Right lung (tissue), 10 donors: ENCODE measurements at places on chromosomes 13 and 19. TPM values are rescaled to one million over a fixed set of nuclear protein-coding genes. Genes with fewer than 3 reads are reported as not detected.

DNA sequence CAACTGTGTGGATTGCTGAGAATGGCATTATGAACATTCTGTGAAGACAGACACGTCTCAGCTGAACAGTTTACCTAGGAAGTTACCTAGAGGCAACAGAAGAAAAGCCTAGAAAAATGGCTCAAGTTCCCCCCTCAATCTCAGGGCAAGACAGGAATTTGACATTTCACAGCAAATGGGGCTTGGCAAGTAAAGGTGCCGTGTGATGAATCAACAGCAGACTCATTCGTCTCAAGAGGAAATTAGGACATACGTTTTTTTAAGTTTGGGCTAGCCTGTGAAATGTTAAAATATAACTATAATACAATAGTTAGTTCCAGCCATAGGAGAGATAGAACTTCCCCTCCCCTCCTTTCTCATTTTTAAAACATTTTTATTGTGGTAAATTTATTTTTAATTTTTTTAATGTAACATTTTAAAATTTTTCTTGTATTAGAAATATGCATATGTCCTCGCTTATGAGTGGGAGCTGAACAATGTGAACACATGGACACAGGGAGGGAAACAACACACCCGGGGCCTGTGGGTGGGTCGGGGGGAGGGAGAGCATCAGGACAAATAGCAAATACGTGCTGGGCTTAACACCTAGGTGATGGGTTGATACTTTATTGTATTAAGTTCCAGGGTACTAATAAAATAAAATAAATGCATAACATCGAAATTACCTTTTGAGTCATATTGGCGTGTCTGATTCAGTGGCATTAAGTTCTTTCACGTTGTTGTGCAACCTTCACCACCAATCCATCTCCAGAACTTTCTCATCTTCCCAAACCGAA, 116.0 kb downstream of the COL4A2 start:
- DNase-seq: no peak

GRCh38 chr19:10269333-10270179, 1.4 kb upstream of the ICAM1 start:
- DNase-seq: no peak

- no peak for DNase-seq
Measured at GRCh38 chr13:112893570-112894422, 75.2 kb upstream of the MCF2L start.

DACT3 gene
- 56.2 TPM for polyA plus RNA-seq

VSIG10L gene
- 3.9 TPM for polyA plus RNA-seq
